CD8-positive, alpha-beta memory T cell (primary cell): ENCODE measurements at places on chromosomes 6 and 20. TPM values are rescaled to one million over a fixed set of nuclear protein-coding genes. Genes with fewer than 3 reads are reported as not detected.
A peak's percentile ranks its signal among the peaks of the same experiment; 100 is the strongest.

DNA sequence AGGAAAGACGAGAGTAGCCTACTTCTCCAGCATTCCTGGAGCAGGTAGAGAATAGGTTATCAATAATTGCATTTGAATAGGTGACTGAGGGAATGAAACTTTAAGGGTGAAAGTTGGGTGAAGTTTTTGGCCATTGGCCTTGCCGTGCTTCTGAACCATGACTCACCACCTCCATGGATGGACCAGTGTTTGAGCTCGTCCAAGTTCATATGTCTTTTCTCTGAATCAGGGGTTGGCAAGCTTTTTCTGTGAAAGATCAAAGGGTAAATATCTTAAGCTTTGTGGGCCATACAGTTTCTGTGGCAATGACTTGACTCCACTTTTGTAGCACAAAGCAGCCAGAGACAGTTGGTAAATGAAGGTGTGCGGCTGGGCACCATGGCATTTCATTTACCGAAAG, 31.8 kb downstream of the SNRNP48 start:
- DNase-seq, result no peak

- DNase-seq, result no peak
These were observed 51.8 kb downstream of the SLC35B3 start for GRCh38 chr6:8383584-8383983.

DNA sequence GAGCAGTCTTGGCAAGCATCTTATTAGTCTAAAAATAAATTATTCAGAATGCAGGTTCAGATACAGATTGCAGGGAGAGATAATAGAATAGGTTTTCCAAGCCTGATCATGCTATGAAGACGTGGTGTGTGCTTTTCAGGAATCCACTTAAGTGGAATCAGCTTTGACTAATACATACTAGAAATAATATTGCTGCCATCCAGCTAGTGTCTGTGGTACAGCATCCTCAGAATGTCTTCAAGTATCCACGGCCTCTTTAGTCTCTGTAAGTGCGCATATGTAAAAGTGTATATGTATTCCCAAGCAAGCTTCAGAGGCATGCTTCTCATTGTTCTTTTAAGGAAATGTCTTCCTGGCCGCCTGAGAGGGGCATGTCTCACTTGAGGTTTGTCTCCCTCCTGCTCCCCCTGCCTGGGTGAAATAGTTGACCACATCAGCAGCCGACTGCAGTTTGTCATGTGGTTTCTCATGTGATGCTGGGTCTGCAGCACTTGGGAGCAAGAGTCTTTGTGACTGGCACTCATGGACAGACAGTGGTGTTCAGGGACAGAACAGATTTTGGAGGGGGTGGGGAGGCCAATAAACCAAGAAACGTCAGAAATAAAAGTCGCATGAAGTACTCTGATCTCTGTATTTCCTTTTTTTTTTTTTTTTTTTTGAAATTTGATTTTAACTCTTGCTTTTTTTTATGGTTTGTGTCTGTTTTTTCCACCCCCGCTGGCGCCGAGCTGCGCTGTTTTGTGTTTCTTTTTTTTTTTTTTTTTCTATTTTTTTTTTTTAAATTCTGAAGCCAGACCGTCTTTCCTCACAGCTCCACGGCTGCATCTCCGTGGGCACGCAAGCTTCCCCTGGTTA, 150.8 kb downstream of the PRL start:
- no peak for DNase-seq

DNA sequence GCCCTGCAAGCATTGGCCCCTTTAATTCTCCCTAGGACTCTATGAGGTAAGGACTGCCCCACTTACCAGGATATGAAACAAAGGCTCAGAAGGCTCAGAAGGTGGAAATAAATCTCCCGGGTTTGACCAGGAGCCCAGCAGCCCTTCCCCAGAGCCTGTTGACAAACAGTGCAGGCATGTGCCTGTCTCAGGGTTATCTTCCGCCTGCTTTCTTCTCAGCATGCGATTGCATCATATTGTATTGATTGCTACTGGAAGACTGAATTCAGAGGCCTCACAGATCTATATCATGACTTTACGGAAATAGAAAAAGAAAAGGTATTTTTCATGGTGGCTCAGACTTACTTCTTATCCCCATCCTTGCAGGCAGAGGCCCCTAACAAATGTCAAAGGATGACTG, 92.7 kb downstream of the PHACTR3 start:
- DNase-seq, result no peak

DNA sequence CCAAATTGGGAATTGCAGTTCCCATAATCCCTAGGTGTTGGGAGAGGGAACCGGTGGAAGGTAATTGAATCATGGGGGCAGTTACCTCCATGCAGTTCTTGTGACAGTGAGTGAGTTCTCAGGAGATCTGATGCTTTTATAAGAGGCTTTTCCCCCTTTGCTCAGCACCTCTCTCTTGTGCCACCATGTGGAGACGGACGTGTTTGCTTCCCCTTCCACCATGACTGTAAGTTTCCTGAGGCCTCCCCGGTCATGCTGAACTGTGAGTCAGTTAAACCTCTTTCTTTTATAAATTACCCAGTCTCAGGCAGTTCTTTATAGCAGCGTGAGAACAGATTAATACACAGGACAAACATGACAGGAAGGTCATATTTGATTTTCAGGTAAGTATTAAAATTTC, 25.3 kb upstream of the HECA start:
- no peak for DNase-seq

DNA sequence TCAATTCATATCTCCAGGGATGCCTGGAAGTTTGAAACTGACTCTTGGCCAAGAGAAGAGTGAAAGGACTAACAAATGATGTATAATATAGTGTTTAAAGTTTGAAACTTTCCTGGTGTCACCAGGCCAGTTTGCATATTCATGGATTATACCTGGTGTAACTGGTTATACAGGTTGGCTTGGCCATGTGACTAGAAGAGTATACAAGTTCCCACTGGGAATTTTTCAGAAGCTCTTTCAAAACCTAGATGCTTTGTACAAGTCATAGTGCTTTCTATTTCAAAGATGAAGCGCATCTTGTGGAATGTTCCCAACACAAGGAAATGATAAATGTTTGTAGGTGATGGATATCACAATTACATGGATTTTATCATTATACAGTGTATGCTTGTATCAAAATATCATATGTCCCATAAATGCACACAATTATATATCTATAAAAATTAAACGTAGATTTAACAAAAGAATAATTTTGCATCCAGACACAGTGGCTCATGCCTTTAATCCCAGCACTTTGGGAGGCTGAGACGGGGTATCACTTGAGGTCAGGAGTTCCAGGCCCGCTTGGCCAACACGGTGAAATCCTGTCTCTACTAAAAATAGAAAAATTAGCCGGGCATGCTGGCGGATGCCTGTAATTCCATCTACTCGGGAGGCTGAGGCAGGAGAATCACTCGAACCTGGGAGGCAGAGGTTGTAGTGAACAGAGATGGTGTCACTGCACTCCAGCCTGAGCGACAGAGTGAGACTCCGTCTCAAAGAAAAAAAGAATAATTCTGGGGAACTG, 1420.2 kb downstream of the GRIK2 start:
- DNase-seq, result no peak

GRCh38 chr6:131197716-131198115, 62.4 kb downstream of the AKAP7 start:
- DNase-seq, result no peak

- no peak for DNase-seq
These were observed 110.5 kb upstream of the CDYL start for GRCh38 chr6:4665489-4666417.

DNA sequence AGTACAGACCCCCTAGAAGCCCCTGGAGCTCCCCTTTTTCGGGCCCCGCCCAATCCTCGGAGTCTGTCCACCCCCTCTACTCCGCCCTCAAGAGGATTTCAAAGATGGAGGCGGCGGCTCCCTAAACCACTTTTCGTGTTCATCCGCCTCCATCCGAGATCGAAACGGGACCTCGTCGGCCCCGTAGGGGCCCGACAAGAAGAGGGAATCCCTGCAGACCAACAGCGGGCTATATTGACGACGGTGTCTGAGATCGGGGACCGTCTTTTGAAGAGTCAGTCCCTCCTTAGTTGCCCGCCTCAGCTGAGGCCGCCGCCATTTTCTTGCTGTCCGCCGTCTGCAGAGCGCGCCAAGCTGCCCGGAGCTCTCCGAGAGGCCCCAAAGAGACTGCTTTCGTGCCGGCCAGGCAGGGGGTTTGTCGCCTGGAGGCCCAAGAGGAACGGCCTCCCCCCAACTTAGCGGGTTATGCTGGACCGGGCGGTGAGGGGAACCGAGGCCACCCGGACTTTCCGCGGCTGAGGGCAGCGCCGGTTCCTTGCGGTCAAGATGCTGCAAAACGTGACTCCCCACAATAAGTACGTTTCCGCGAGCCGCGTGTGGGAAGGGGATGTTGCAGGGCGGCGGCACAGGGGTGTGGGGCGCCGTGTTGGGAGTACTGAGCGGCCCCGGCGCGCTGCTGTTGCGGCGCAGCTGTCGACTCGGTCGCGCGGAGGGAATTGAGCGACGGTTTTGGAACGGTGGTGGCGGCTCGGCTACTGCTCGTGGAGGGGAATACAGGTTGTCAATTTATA, 4.2 kb downstream of the BRD2 start:
- DNase-seq, result peak; percentile 51

- no peak for DNase-seq
These were observed 46.2 kb upstream of the RNGTT start for GRCh38 chr6:89009624-89010059.

DNA sequence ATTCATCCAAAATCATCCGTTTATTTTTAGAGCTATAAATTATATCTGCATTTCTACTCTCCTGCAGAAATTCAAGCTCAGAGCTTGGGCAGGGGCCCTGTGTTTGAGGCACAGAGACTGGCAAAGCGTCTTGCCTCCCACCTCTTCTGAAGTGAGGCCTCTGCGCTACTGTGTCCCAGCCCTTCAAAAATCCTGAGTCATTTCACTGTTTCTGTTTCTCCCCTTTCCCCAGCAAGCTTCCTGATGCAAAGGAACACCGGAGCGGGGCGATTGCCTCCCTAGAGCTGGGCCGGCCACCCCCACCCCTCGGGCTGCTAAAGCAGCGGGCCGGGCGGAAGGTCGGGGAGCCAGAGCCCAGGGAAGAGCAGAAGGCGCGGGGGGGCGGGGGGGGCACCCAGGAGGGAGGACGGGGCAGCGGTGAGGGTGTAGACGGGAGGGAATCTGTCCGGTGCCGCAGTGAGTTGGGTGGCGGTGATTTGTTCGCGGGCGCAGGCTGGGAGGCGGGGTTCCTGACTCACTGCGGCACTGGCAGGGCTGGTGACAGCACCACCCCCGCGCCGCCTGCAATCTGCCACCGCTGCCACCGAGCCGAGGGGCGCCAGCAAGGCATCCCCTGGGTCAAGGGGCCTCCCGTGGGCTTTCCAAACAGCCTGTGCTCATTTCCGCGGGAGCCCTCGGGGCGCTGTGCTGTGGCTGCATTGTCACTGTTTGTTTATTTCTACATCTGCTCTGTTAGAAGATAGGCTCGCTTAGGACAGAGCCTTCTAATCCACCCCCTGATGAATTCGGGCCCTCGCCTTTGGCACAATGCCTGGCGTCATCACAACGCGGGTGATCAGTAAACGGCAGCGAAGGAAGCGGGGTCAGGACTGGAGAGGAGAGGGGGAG, 46.5 kb upstream of the SNAP25 start:
- no peak for DNase-seq

DNA sequence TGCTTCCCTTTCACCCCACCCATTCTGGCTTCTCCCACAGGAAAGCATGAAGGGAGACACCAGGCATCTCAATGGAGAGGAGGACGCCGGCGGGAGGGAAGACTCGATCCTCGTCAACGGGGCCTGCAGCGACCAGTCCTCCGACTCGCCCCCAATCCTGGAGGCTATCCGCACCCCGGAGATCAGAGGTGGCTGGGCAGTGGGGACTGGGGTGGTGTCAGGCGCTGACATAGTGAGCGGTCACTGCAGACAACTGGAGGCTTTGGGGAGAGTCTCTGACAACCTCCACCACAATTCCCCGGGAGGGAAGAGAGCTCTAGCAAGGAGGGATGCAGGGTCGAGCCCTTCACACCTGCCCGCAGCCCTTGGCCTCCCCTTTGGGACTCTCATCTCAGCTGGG, 18.1 kb downstream of the DNMT3B start:
- DNase-seq, result no peak

DNA sequence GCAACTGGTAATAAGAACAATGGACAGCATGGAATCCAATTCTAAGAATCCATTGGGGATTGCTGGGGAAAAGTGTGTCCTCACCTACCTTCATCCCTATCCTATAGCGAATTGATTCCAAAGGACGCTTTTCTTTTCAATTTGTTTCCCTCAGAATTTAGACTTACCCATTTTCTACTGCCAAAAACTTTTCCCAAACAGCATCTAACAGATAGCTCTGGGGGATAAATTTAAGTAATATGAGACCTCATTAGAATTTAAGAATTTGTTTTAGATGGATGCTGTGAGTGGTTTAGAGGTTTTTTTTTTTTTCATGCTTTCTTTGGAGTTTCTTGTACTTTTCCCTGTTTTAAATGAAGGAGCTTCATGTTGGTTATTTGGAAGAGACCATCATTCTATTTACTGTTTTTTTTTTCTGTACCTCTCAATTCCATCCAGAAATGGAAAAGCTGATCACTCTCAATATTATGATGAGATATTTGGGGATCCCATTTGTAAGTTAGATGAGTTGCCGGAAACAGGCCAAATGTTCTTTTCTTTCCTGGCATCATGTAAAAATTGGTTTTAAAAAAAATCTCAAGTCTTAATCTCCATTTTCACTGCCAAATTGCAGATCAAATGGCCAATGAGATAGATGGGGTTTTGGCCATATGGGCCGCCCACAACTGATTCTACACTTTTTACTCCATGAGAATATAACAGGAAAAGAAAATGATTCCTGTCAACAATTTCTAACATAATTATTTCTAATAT, 105.7 kb downstream of the BCAS1 start:
- DNase-seq, result no peak

DNA sequence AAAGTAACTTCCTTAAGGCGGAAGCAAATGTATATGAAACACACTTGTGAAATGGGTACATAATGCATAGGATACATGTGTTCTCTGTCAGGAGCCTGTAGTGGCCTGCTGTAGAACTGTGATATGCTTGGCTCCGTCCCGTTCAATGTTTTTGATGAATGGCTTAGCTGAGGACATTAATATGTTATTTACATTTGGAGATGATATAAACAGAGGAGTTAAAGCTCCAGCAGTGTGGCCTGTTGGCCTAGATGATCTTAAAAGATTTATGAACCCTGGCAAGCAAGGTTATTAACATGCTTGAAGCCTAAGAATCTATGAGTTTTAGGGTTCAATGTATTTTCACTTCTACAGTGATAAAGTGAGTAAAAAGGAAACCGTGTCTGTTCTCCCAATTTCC, 59.2 kb downstream of the AKAP12 start:
- DNase-seq, result no peak

Gene FAXC
- not detected for polyA plus RNA-seq

Gene FILIP1
- polyA plus RNA-seq, result not detected

Gene SMPDL3A
- not detected for polyA plus RNA-seq

Gene HTR1B
- polyA plus RNA-seq, result not detected

Gene XRN2
- polyA plus RNA-seq, result 68.7 TPM

Gene RAB23
- polyA plus RNA-seq, result 1.0 TPM

Gene RIN2
- polyA plus RNA-seq, result not detected

Gene SCRT2
- polyA plus RNA-seq, result not detected

Gene CRISP2
- not detected for polyA plus RNA-seq

Gene CYP21A2
- polyA plus RNA-seq, result not detected

Gene DLK2
- 1.4 TPM for polyA plus RNA-seq

Gene LIN28B
- polyA plus RNA-seq, result not detected
